Stimulated activated CD4-positive, alpha-beta T cell treated with anti-CD3 and anti-CD28 coated beads, TNF-alpha, amount 100 ng/mL, for 4 hours (primary cell): ENCODE measurements at places on chromosomes 3 and 15.
A peak's percentile ranks its signal among the peaks of the same experiment; 100 is the strongest.

GRCh38 chr3:50557915-50558314 lies 9.6 kb downstream of the C3orf18 start:
- no peak for DNase-seq

DNA sequence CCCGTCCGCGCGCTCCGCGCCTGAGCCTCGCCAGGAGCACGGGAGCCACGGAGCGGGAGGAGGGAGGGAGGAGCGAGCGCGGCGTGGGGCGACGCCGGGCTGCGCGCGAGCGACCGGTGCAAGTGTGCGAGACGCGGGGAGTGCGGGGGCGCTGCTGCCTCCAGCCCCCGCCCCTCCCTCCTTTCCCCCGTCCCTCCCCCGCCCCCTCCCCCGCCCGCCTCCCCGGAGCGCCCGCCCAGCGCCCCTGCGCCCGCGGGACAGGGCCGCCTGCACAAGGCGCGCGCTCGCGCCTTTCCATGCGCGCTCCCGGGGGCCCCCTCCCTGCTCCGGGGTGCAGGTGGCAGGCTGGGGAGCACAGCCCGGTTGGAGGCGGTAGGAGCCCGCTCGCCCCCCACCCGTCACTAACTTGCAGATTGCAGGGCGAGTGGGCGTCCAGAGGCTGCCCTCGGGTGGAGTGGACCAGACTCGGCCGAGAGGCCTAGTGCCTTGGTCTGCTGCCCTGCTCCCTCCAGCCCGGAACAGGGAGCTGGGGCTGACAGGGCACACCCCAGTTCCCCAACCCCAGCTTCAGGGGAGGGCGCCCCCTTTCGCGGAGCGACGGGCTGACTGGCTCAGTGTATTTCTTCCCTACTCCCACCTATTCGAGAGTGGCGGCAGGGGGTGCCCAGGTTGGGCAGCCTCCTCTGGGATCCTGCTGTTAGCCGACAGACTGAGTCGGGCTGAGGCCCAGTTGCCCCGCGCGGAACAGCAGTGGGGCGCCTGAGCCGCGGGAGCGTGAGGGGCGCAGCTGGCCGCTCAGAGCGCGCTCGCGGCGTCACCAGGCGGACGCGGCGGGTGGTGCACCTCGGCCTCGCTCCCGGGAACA lies at the start of gene WNT7A:
TSS of gene WNT7A (minus strand) at position 126 of the 865 bp plus-strand sequence. CDS start 255 bp downstream, outside the sequence.
- no peak for DNase-seq

DNA sequence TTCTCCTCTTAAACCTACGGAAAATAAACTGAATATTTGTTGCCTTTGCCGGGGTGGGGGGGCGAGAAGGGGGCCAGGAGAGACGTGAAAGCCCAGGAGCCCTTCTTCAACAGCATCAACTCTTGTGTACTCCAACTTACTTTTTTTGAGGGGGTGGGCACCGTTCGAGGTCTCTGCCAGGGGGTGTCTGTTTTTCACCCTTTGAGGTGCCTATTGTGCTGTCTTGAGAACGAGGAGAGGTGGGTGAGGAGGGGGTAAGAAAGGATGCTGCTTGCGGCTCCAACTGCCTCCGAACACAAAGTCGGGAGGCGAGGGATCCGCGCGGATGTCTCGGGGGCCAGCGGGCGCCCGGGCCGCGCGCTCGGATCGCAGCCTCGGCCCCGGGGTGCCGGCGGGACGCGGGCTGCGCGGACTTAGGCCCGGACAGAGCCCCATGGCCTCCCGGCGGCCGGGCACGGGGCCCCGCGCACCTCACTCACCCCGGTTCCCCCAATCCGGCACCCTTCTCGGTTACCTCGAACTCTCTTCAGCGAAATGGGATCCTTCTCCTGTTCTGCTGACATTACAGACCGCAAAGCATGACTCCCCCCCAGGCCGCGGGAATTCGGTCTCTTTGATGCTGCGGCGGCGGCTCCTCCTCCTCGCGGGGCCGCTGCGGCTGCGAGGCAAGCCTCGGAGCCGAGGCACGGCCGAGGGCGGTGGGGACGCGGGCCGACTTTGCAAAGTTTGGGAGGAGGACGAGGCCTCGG lies 650 bp downstream of the PYGO1 start:
- peak; percentile 7 for DNase-seq

- DNase-seq: no peak
These were observed 48.1 kb downstream of the STARD5 start for GRCh38 chr15:81275711-81276392.

- DNase-seq: no peak
These were observed 33.2 kb upstream of the CADM2 start for GRCh38 chr3:84925571-84925970.

DNA sequence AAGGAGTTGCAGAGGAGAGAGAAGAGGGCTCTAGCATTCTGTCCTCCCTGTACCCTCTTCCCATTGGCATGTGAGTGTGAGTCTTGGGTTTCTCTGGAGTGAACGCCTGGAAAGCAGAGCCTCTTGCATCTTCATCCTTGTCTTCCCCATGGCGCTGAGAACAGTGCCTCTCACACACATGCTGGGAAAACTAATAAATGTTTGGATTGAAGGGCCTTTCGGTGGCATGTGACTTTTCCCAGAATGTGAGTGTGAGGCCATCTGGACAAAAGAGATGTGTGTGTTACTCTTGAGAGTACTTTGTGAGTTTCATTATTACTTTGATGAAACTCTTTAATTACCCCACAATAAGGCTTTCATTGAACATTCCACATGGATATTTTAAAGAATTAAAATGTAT lies 122.3 kb downstream of the MITF start:
- no peak for DNase-seq

DNA sequence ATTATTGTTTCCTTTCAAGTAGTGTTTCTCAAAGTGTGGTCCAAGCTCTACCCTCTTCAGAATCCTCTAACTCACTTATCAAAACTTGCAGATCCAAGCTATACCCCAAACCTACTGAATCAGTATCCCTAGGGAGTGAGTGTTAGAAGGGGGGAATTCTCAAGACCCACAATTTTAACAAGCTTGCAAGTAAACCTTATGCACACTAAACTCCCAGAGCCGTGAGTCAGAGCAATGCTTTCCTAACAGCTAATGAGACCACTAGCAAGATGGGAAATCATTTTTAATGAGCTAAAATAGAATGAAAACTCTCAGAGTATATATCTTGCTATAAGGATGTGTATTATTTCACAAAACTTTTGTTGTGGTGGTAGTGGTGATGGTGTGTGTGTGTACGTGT lies 41.1 kb upstream of the SRGAP3 start:
- DNase-seq: no peak

DNA sequence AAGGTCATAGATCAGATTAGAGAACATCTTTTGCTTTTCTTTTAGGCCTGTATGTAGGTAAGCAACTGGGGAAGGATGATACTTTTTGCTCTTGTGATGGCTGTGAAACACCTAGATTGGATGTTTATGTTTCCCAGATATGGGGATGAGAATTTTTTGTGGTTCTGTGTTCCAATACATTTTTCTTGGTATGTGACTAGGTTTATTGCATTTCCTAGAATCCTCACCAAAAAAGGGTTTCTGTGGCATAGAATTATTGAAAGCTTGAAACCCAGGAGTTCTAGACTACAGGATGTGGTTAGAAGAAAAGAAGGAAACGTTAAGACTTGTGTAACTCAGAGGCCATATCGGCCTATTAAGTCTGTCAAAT lies 25.8 kb downstream of the OXNAD1 start:
- DNase-seq: no peak

DNA sequence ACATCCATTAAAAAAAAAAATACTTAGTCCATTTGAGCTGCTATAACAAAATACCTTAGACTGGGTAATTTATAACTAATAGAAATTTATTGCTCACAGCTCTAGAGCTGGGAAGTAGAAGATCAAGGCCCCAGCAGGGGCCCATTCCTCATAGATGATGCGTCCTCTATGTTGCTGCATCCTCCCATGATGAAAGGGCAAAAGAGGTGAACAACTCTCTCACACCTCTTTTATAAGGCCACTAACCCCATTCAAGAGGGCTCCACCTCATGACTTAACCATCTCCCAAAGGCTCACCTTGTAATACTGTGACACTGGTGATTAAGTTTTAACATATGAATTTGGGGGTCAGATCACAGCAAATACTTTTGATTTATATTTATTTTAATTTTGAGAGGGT lies 3.0 kb upstream of the TLNRD1 start:
- DNase-seq: no peak

DNA sequence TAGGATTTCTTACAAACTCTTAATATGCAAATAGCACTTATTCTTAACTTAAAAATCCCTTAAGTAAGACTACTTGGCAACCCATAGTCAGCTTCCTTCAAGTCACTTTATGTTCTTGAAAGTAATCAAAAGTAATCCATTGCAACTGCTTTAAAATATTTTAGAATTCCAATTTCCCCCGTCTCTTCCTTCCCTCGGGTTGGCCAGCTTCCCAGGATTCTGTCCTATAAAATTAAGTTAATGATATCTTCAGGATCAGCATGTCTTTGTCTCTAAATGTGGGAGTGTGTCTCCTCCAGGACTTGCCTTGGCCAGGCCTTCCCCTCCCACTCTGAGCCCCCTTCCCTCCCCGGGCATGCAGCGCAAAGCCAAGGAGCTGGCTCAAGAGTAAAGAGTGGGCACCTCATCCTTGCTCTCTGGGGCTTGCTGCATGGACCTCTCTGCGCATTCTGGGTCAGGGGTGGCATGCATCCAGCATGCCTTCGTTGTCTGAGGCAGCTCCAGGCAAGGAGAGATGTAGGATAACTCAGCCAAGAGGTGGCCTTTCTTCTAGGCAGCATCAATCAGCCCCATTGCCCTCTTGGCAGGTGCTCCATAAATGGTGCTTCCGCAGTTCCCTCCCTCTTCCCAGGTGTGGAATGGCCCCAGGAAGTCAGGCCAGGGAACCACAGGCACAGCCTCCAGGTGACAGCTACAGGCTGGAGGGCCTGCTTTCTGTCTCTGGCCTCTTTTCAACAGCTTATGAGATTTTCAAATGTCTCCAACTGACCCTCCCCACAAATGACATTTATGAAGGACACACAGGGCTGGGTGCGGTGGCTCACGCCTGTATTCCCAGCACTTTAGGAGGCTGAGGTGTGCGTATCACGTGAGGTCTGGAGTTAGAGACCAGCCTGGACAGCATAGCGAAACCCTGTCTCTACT lies 108.7 kb upstream of the ALDH1A3 start:
- no peak for DNase-seq

DNA sequence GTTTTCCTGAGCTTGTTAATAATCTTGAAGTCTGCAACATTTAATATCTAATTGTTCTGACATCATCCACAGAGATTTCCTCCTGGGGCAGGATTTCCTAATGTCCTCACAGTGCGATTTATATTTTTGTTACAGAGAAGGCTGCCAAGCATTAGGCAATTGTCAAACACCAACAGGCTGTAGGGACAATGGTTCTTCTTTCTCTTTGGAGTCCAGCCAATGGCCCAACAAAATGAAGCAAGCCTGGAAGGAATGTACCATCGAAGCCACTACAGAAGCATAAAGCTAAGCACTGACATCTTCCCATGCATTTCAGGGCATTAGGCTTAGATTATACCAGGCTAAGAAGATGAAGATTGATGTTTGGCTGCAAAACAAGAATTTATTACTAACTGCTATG lies 173.0 kb upstream of the FRMD4B start:
- DNase-seq: no peak

DNA sequence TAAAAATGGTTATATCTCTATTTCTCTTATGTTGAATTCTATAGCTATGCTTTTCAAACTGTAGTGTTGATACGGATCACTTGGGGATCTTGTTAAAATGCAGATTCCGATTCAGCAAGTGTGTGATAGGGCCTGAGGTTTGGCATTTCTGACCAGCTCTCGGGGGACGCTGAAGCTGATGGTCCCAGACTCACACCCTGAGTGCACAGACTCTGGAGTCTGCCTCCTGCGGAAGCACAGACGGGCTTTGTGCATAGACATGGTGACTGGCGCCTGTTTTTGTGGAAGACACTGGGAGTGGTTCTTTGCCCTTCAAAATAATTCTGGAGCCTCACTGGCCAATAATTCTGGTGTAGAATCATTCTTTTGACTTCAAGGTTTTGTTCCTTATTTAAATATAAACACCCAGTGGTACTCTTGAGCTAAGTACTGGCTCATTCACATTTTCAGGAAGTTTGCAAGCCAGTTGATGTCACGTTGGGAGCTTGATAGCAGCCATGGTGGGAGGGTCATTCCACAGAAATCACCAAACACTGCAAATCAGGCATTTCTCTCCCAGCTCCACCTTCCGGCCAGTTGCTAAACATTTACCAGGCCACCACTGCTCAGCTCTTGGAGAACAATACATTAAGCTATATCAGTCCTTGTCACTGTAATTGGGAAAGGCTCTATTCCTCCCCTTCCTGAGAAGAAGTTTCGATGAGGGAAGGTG lies 19.2 kb downstream of the CLDN11 start:
- DNase-seq: no peak

DNA sequence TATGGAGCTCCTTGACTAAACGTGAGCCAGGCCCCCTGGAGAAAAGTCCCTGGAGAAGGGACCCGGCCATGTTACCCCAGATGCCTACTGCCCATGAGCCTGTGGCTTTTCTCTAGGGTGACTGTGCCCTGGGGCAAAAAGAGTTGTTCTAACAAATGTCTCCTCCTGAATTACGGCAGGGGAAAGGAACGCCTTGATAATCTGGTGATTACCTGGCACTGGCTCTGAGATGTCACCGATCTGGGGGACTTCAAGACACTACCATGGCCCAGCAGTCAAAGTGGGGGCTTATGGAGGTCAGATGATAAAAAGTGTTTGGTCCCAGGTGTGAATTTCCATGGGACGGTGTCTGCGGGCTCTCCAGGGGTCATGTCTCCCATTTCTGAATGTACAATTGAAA lies 140.7 kb downstream of the KLF13 start:
- no peak for DNase-seq

DNA sequence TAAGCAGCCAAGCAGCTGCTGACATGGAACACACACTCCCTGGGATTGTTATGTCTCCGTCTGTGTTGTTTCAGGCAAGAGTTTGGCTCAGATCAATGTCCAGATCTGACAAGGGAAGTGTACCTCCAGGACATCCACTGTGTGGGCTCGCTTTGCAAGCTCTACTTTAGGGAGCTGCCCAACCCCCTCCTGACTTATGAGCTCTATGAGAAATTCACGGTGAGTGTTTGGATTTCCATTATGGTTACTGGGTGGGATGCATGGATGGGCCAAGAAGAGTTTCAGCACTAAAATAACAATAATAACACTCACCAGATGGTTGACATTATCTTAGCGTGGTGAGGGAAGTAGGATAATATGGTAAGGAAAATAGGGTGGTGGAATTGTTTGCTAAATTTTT lies 74.1 kb downstream of the ARHGAP31 start:
- no peak for DNase-seq

DNA sequence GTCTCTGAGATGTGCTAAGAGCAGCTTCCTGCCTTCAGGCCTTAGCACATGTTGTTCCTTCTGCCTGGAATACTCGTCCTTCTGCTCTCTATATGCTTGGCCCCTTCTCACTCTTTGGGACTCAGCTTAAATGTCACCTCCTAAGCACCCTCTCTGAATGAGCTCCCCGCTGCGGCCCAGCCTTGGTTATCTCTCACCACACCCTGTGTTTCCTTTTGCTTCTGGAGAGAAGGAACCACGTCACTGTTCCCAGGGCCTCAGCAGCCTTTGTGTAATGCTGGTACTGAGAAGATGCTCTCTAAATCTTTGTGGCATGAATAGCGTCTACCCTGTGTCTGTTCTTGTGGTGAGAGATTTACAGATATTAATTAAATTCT lies 2.2 kb downstream of the FAH start:
- no peak for DNase-seq
